ENCODE measurements at places on chromosomes 4 and X.

- DNase-seq: no peak
Measured at GRCh38 chr4:139675651-139676050, 10.0 kb downstream of the MGST2 start.

DNA sequence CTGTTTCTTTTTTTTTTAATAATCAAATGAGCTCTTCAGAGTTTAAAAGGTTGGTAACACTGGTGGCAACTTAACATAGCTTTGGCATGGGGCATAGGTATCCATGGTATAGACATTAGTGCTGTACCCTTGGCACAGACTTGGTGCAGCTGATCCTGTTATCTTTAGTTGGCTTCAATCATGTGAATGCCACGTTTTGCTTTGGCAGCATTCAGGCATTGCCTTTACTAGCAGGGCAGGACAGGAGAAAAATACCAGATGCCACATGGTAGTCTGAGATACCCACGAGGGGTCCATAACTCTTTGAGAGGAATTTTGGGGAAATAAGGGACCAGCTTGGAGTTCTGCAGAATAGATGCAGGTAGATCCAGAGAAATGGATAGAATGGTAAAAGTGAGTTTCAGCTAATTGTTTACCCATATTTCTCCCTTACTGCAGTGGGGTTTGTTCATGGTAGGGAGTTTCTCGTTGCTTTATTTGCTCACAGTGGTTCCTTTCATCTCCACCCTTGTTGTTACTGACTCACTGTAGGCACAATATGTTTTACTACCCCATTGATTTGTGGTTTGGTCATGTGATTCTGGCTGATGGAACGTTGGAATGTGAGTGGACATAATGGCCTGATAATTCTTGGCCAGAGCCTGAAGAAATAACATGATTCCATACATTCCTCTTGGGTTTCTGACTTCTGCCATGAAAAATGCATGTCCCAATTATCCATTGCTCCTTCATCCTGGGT lies 342.7 kb downstream of the GLUD2 start:
- no peak for DNase-seq

DNA sequence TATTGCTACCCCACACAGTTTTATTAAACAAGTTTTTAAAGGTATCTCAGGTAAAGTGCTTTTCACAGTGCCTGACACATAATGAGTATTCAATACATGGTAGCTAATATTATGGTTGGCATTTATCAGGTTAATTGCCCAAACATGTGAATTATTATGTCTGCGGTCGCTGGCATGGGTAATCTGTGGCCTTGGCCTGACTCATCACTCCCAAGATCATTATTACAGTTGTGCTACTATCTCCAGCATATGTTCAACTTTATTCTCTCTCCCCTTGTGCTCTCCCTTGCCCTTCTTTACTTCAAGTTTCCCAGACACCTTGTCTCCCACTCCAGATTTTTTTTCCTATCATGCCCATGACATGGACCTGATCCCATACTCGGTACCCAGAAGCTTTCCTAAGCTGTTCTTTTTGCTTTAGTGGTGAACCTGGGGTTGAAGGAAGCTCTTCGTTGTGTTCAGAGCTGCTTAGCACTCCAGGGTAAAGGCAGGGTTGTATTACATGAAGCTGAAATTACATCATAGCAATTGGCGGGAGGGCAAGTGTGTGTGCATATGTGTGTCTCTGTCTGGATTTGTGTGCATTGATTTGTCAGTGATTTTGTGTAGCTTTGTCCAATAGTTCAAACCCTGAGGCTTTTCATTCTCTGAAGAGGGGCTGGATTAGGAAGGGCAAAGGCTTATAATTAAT lies 176.5 kb upstream of the NRK start:
- no peak for DNase-seq

DNA sequence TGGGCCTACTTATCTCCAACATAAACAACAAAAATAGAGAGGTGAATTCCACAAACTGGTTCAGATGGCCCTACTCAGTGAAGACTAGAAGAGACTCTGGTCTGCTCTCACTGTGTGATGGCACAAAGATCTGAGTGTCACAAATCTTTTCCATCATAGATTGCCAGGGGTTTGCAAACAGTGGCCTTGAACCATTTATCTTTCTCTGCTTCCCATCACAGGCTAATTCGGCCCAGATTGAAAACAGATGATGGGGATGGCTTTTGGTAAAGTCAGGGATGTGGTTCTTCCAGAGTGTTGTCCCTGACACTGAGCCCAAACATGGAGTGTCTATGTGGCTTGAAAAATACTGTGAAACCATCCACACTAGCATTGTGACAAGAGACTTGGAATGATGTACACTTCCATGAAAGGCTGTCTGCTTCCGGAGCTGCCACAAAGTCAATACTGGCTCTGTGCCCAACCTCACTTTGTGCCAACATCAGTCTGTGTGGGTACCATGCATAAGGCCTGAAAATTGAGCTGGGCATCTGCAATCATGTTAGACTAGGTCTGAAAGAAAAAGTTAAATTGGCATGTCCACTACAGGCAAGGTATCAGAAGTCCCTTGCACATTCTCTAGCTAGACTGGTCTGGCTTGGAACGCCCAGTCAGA lies 25.2 kb upstream of the PLAC1 start:
- no peak for DNase-seq
